ENCODE measurements at places on chromosomes 11 and 22.

- DNase-seq, result no peak
These were observed 52.0 kb upstream of the SPATA19 start for GRCh38 chr11:133897331-133897650.

DNA sequence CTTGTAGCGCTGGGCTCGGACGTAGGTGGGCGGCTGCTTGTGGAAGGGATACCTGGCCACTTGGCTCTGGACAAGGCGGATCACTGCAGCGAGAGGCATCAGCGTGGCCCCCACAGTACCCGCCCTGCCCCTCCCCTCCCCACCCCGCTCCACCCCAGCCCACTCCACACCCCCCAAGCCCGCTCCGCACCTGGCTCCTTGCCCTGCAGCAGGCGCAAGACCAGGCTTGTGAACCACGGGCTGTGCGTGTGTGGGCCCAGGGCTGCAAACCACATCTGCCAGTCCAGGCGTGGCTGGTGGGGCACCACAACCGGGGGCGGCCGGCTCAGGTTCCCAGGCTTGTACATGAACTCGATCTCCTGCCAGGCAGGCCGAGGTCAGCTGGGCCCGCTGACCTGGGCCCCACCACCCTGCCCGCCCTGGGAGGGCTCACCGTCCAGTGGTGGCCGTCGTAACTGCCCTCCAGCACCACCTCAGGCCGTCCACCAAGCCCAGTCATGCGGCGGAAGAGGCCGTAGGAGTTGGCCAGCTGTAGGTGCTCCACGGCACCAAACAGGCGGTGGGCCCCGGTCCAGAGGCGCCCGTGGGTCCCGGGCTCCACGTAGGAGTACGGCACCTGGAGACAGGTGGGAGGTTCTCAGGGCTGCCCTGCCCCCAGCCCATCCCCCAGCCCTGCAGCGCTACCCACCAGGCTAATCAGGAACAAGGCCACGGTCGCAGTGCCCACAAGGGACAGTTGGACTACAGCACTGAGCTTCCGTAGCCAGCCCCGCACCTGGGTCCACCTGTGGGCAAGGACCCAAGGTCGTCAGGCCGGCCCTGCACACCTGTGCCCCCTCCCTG lies 2.9 kb downstream of the LMF2 start:
- no peak for DNase-seq

GRCh38 chr11:103547024-103547423 lies 437.8 kb downstream of the DYNC2H1 start:
- DNase-seq, result no peak

GRCh38 chr11:110712659-110713448 lies 617 bp upstream of the ARHGAP20 start:
- DNase-seq, result peak; percentile 7

DNA sequence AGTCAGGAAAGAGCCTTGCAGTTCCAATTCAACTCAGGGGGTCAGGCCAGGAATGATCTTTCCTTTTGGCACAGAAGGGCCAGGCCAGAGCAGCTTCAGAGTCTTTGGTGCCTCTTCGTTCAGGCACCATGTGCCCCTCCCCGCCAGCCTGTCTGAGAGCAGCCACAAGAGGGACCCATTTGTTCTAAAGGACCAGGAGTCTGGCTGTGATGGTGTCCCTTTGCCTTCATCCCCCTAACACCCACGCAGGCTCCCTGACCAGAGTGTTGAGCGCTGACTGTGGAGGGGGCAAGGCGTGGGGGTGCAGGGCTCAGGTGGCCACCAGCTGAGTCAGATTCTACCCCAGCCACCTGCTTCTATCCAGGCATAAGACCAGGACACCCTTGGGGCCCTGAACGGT lies 156.4 kb downstream of the TTC17 start:
- no peak for DNase-seq

- no peak for DNase-seq
These were observed 67.2 kb upstream of the CD82 start for GRCh38 chr11:44498089-44498871.

GRCh38 chr22:45977551-45978274 lies 751 bp upstream of the WNT7B start:
- DNase-seq, result peak; percentile 31

DNA sequence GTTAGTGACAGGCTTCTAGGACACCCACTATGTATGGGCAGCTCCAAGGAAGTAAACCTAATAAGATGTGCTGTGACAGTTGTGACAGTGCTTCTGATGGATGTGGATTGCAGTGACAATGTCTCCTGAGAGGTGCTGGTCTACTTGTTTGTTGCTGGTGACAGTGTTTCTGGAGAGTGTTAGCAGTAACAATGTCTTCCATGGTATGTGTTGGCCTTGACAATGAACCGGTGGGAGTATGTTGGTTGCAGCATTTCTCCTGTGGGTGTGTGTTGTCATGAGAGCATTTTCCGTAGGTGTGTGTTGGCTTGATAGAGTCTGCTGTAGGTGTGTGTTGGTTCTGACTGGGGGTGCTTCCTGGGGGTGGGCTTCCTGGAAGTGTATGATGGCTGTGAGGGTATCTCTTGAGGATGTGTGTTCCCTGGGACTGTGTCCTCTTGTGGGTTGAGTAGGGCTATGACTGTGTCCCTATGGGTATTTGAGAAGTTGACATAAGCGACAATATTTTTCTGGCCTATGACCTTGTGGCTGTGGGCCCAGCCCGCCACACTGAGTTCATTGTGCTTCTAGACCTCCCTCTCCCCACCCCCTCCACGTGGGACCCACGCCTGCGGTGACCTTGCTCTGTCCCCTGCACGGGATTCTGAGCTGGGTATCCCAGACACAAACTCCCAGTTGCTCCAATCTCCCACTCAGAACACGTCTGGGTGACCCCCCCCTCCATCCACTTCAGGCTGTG lies 1.2 kb downstream of the DCHS1 start:
- DNase-seq, result no peak

- DNase-seq, result no peak
These were observed 10.0 kb downstream of the LGR4 start for GRCh38 chr11:27462543-27462942.

DNA sequence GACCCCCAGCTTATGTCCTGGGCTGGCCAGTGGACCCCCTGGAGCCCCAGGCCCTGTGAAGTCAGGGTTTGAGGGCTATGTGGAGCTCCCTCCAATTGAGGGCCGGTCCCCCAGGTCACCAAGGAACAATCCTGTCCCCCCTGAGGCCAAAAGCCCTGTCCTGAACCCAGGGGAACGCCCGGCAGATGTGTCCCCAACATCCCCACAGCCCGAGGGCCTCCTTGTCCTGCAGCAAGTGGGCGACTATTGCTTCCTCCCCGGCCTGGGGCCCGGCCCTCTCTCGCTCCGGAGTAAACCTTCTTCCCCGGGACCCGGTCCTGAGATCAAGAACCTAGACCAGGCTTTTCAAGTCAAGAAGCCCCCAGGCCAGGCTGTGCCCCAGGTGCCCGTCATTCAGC lies 24.6 kb downstream of the CSF2RB start:
- DNase-seq, result no peak

DNA sequence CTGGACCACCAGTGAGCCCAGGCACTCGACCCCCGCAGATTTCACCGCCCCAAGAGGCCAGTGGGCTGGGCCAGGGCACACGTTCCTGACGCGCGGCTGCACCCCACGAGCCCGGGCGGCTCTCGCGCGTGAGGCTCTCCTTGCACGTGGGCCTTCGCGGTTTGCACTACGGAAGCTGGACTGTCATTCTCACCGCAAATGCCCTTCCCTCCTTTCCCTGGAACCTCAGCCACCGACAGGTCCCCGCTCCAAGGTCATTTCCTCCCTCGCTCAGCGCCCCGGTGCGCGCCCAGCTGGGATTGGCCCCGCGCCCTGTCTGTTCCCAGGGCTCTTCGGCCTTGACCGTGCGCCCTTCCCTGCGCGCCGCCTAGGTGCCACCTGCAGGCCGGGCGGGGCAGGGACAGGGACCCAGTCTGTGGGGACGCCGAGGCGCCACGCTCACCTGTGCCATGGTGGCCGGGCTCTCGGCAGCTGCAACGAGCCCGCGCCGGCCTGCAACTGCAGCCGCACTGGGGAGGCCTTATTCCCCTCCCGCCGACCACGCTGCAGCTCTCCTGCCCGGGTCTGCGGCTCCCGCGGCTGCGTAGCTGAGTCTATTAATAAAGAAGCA lies 2.1 kb upstream of the CPT1A start:
- peak; percentile 80 for DNase-seq

GRCh38 chr11:13486926-13487660 lies 8.7 kb downstream of the PTH start:
- no peak for DNase-seq

GRCh38 chr22:24992946-24993345 lies 40.4 kb downstream of the KIAA1671 start:
- no peak for DNase-seq

GRCh38 chr11:65811764-65812475 lies 21.8 kb upstream of the SNX32 start:
- DNase-seq, result no peak

GRCh38 chr22:36243986-36244385 lies 4.7 kb upstream of the APOL2 start:
- no peak for DNase-seq

GRCh38 chr11:12331239-12331874 lies 46.0 kb upstream of the PARVA start:
- DNase-seq, result peak; percentile 83

DNA sequence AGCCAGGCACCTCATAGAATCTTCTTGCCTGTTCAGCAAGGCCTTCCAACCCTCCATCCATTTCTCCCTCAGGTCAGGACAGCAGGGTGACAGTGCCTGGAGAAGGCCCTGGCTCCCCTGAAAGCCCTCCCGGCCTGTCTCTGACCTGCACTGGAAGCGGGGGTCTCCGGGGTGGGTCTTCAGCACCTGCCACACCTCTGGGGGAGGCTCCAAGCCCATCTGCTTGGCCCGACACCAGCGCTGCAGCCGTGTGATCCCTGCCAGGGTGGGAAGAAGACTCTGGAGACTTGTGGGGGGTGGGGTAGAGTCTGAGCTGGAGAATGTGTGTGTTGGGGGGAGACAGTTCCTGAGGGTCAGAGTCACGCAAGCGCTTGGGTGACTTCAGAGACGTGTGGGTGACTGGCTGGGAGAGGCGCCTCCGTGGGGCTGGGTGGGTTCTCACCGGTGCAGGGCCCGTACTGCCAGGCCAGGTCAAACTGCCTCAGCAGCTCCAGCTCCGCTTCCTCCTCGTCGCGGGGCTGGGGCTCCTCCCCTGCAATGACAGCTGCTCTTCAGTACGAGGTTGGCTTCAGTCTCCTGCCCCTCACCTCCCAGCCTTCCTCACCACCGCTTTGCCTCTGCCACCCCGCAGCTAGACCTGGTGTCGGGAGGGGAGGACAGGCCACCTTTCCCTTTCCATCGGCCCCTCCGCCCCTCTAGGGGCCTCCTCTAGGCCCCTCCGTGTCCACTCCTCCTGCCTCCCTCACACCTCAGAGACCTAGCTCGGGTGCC lies 615 bp downstream of the POLD4 start:
- DNase-seq, result peak; percentile 52

GRCh38 chr11:17528906-17529843 lies 15.0 kb downstream of the USH1C start:
- no peak for DNase-seq

DNA sequence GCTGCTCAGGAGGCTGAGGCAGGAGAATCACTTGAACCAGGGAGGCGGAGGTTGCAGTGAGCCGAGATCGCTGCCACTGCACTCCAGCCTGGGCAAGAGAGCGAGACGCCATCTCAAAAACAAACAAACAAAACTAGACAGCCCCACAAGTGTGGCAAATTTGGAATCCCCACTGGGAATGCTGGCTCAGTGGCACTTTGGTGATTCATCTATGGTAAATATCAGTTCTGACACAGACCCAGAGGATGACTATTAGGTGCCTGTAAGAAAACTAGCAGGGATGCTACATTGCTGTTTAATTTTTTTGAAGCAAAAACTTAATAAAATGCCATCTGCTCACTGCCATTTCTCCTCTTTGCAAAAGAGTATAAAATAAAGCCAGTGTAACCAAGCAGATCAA lies 107.9 kb downstream of the NAT10 start:
- no peak for DNase-seq

GRCh38 chr22:30044369-30044768 lies 35.9 kb upstream of the HORMAD2 start:
- no peak for DNase-seq

- no peak for DNase-seq
These were observed 11.7 kb upstream of the CREB3L1 start for GRCh38 chr11:46265764-46266163.

DNA sequence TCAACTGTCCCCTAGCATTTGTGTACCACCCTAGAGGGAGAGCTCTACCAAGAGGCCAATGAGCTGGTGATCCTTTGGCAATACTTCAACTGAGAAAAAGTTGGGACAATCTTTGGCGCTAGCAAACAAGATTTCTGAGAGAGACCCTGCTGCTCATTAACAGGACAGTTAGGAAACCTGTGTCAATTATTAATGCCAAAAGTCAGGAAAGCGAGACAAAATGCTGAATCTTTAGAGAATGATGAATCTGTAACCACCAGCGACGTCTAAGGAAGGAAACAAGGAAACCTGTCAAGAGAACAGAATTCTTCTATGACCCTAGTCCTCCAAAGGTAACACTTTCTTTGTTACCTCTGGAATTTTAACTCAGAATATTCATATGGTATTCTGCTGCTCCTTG lies 19.9 kb downstream of the LARGE2 start:
- DNase-seq, result no peak

GRCh38 chr22:26674211-26675190 lies 17.1 kb downstream of the MIAT start:
- DNase-seq, result no peak

DNA sequence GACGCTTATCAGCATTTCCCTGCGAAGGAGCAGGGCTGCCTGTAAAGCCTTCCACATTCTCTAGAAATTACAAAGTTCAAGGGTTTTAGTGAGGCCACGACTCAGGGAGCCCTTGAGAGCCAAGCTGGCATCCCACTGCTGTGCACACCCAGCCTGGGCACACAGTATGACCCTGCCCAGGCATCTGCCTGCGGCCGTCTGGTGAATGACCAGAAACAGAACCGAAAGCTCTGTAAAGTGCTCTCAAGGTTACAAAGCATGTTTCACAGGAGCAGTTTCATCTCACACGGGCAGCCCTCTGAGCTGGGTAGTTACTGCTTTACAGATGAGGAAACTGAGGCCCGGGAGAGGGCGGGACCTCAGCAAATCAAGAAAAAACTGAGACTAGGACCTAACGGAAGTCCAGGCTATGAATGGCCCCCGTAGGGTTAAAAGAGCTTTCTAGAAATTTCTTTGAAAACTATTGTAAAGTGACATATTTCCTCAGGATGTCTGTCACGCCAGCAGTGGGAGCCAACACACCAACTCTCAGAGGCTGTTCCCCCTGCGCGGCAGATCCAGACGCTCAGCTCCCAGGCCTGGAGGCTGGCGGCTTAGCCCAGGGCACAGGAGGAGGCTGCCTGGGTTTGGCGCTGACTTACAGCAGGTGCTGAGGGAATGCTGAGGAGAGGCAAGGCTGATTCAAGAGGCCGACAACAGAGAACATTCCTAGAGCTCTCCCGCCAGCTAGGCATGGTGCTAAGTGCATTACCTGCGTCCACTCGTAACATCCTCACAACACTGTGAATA lies 7.7 kb upstream of the TCF20 start:
- no peak for DNase-seq

DNA sequence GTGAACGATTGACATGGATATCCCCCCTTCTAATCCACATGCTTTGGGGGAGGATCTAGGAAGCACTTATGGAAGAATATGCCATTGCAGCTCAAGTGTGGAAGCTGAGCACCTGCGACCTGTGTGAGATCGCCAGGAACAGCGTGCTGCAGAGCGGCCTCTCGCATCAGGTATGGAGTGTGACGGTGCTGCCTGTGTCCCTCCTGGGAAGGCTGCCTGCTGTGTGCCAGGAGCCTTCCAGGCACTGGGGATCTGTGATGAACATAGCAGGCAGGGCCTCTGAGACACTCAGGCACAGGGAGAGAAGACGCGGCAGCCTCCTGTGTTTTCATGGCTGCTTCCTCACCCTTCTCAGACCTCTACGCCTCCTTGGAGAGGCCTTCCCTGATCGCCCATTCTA lies 36.5 kb downstream of the RNF141 start:
- DNase-seq, result no peak

- DNase-seq, result no peak
These were observed 51.6 kb downstream of the SMIM38 start for GRCh38 chr11:69207165-69207889.

Measured in prostate gland (tissue), 2 donors.